ENCODE measurements at places on chromosomes 2 and 18. TPM values are rescaled to one million over a fixed set of nuclear protein-coding genes. Genes with fewer than 3 reads are reported as not detected.

The MC4R gene
- 1.2 TPM for total RNA-seq

The LCT gene
- total RNA-seq: not detected

The ABCG8 gene
- 0.74 TPM for total RNA-seq

The SYT4 gene
- total RNA-seq: 535 TPM

The TMEM178A gene
- 23.4 TPM for total RNA-seq

The MRO gene
- total RNA-seq: 0.74 TPM

The IL1F10 gene
- total RNA-seq: not detected

The UGT1A4 gene
- not detected for total RNA-seq

All from temporal lobe (tissue), 4 donors.